T follicular helper cell (primary cell): ENCODE measurements at places on chromosomes 13 and 19.

GRCh38 chr19:50897191-50897607 is 14.0 kb downstream of the KLK4 start:
- no peak for DNase-seq

- DNase-seq, result no peak
These were observed 177.3 kb downstream of the DNAJC15 start for GRCh38 chr13:43200736-43201135.

GRCh38 chr19:39424934-39425333 is 10.8 kb downstream of the RPS16 start:
- DNase-seq, result no peak

GRCh38 chr13:38103851-38104250 is 234.3 kb upstream of the TRPC4 start:
- no peak for DNase-seq

DNA sequence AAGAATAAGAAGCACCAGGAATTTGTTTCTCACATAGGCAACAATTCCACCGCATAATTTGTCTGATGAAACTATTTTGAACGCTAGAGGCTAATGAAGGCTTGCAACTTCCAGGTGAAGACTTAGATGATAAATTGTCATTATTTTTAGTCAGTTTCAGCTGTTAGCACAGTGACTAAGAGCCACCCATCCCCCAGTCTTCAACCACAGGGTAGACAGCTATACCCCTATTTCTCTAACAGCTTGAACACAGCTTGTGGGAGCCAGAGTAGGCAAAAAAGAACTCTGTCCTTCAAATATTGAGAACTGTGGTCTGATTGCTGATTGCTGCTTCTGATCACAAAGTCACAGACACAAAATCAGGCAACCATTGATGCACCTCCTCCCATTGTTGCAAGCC is 1124.8 kb upstream of the PRR20A start:
- no peak for DNase-seq

- DNase-seq, result no peak
These were observed 21.7 kb upstream of the C1QTNF9B start for GRCh38 chr13:23919006-23919405.

DNA sequence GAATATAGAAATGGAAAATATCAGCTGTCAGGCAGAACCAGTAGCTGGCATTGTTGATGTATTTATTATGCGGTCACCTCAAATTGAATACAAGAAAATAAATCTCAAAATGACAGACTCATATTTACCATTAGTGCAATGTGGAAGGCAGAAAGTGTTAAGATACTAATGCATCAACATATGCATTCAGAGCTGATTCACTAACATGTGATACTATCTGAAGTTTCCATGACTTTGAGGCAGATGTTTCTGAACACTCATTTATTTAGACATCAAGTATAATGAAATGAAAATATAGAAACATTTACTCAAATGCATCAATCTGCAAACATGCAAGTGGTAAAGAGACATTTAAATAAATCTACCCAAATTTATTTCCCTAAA is 474.2 kb upstream of the SLC10A2 start:
- DNase-seq, result no peak

DNA sequence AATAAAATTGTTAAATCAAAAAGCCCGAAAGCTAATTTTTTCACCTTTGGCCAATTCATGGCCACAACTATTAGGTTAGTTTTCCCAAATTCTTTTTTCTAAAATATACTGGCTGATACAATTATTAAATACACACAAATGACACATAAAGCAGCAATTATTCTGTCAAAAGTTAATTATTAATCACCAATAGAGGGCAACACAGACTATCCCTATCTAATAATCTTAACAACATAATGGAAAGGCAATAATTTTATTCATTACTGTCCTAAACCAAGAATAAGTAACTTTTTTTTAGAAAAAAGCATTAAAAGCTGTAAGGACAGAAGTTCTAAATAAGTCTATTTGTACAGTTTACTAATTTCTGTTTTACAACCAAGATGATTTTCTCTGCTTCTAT is 51.7 kb downstream of the KATNAL1 start:
- DNase-seq, result no peak

GRCh38 chr19:48661711-48662090 is 11.1 kb downstream of the NTN5 start:
- DNase-seq, result no peak

DNA sequence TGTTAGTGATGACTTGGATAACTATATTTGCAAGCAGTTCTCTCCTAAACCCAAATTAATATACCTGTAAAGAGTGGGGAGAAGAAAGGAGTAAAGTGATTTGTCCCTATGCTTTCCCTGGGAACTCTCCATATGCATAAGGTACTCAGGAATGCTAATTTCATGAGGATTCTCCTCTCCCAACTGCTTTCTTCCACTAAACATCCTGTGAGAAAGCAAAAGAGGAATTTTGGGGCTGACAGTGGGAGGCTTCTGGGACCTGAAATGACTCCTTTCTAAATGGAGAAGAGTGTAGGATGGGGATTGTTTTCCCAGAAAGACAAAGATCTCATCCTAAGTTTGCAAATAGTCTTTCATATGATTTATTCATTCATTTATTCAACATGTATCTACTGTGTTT is 250.5 kb downstream of the TDRD3 start:
- no peak for DNase-seq

DNA sequence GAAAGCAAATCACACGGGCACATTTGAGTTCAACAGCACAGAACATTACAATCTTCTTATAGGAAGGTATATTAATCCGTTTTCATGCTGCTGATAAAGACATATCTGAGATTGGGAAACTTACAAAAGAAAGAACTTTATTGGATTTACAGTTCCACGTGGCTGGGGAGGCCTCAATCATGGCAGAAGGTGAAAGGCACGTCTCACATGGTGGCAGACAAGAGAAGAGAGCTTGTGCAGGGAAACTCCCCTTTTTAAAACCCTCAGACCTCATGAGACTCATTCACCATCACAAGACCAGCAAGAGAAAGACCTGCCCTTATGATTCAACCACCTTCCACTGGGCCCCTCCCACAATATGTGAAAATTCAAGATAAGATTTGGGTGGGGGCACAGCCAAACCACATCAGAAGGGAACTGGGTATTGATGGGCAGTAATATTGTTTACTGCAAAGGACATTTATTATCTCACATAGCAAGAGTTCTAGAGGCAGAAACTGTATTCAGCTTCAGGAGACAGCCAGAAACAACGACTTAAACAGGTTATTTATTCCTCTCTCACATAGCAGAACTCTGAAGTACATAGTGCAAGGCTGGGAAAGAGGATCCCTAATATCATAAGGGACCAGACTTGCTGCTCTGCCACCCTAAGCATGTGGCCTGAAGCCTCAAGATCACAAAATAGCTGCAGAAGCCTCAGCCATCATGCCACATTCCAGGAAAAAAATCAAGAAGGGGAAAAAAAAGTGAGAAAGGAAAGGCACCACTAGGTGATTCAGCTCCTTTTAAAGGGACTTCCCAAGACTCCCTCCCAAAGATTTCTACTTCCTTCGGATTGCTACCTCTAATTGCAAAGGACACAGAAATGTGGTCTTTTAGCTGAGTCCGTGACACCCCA is 23.1 kb downstream of the FXYD5 start:
- no peak for DNase-seq

DNA sequence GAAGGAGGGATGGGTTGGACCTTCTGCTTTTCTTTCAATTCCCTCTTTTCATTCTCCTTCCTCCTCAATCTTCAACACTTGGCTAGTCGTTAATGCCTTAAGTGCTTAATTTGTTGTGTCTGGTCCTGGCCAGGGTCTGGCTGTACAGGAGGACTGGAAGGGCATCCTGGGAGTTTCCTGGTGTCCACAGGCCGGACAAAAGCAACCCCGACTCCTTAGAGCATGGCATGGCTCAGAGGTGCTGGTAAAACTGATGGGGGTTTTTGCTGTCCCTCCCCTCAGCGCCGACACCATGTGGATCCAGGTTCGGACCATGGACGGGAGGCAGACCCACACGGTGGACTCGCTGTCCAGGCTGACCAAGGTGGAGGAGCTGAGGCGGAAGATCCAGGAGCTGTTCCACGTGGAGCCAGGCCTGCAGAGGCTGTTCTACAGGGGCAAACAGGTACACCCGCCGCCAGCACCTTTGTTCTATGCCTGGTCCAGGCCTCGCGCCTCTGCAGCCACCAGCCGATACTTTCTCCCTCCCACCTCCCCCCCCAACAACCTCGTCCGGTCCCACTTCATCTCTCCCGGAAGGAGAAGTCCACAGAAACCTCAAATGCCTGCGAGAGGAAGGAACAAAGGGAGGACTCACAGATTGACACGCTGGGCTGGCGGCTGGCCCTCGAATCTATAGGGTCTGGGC is 1.4 kb downstream of the UHRF1 start:
- DNase-seq, result no peak

DNA sequence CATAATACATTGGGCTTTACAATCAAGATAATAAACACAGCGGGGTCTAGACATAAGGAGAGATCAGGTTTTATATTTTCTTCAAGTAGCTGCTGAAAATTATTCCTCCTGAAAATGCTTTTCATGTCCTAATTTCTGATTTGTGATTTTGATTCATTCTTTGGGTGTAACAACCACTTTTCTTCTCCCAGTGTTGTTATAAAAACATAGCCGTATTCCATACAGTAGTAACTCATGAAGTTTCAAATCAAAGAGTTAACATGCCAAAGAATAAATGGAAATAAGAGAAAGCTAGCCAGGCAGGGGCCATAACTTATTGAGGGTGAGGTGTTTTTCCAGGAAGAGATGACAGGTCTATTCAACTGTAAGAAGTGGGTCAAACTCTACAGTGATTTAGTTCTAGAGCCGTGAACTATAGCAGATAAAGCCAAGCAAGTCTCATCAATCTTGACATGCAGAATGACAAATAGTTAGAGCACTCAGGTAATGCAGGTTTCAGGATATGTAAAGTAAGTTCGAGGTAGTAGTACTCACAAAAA is 934.4 kb upstream of the SLITRK1 start:
- DNase-seq, result no peak

DNA sequence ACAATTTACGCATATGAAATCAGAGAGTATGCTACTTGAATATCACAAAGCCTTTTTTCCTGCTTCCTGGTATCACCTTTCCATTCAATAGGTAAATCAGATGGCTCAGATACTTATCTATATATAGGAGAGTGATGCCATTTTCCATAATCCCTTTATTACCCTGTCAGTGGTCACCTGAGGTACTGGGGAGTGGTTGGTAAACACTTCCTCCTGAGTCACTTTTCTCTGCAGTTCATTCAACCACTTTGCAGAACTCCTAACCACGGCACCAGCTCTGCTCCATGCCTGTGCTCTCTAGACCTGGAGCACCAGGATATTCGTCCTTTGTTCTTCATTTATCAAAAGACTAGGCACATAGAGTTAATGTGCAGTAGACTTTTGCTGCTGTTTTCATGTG is 748.5 kb upstream of the KLHL1 start:
- DNase-seq, result no peak

- no peak for DNase-seq
These were observed 79.4 kb upstream of the MCF2L start for GRCh38 chr13:112889351-112890290.

- DNase-seq, result no peak
These were observed at the start of gene LTBP4 for GRCh38 chr19:40601134-40601974. Gene LTBP4, plus strand, starts transcription at chr19:40601369. Its CDS starts 19 bp downstream, at chr19:40601388.

GRCh38 chr19:29715701-29716581 is 880 bp upstream of the C19orf12 start:
- no peak for DNase-seq

DNA sequence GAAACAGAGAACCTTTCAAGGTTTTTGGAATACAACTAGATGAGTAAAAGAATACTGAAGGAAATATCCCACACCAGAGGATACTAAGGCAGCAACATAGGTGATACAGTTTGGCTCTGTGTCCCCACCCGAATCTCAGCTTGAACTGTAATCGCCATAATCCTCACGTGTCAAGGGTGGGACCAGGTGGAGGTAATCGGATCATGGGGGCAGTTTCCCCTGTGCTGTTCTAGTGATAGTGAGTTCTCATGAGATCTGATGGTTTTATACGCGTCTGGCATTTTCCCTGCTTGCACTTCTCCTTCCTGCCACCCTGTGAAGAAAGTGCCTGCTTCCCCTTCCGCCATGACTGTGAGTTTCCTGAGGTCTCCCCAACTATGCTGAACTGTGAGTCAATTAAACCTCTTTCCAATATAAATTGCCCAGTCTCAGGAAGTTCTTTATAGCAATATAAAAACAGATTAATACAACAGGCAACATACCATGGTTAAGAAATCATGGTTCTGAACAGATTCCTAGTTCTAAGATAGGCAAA is 97.0 kb downstream of the ABCC4 start:
- DNase-seq, result no peak

GRCh38 chr19:2337329-2337707 is 8.8 kb downstream of the SPPL2B start:
- no peak for DNase-seq

GRCh38 chr19:14006766-14007562 is 844 bp upstream of the RFX1 start:
- no peak for DNase-seq

DNA sequence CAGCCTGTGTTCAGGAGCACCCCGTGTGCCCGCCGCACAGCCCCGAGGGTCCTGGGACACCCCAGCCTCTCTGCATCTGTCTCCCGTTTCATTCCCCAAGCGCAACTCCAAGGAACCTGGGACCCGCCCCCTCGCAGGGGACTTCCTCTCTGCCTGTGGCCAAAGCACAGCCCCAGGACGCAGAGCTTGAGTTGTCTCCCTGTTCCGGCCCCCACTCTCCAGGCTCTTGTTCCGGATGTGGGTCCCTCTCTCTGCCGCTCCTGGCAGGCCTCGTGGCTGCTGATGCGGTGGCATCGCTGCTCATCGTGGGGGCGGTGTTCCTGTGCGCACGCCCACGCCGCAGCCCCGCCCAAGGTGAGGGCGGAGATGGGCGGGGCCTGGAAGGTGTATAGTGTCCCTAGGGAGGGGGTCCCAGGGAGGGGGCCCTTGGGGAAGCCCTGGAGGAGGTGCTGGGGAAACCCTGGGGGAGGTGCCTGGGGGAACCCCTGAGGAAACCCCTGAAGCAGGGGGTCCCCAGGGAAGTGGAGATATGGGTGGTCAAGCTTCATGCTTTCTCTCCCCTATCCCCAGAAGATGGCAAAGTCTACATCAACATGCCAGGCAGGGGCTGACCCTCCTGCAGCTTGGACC is 1.3 kb downstream of the HCST start:
- DNase-seq, result peak; percentile 80

GRCh38 chr13:25335856-25336255 is 34.4 kb downstream of the NUP58 start:
- no peak for DNase-seq
